HFFc6 (cell line): ENCODE measurements at places on chromosomes 11 and 22. TPM values are rescaled to one million over a fixed set of nuclear protein-coding genes. Genes with fewer than 3 reads are reported as not detected.
A peak's percentile ranks its signal among the peaks of the same experiment; 100 is the strongest.

The MMP27 gene
- not detected in 3 replicates for total RNA-seq

- H3K27me3 ChIP-seq = peaks cover 6% of the 10 kb centered on the region; the same call in 1 of the 2 replicates
- DNase-seq = no peak
Observed at GRCh38 chr11:8058216-8058615, 22.8 kb upstream of the TUB start.

DNA sequence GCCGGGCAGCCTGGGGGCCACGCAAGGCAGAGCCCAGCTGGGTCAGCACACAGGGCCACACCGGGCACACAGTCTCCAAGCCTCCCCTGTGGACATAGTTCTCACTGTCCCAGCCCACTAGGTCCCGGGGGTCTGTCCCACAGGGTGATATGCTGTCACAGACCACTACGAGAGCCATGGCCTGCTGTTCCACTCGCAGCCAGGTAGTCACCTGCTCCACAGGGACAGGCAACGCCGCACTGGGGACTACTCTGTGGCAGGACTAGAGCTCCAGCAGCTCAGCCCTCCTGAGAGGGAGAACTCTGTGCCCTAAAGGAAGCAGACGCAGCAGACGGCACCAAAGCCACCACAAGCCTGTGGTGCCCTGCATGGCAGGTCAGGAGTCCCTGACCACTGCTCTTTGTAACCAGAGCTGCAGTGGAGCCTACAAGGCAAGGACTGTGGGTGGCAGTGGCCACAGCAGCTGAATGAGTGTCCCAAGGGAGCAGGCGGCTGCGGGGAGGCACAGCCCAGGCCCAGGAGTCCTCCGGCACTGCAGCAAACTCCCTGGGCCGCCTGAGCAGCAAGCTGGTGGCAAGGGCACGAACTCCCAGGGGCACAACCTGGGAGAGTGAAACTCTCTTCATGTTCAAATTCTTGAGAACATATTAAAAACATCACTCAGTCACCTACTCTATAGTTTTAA lies 171.2 kb upstream of the GRK3 start:
- no peaks in the 10 kb centered on the region for H3K36me3 ChIP-seq
- H3K27ac ChIP-seq = no peak overlapping the region
- no peak overlapping the region for H3K4me3 ChIP-seq

The HORMAD2 gene
- total RNA-seq = not detected in 3 replicates

The OR1S2 gene
- total RNA-seq = not detected in 3 replicates

The SYT13 gene
- total RNA-seq = not detected in 3 replicates

DNA sequence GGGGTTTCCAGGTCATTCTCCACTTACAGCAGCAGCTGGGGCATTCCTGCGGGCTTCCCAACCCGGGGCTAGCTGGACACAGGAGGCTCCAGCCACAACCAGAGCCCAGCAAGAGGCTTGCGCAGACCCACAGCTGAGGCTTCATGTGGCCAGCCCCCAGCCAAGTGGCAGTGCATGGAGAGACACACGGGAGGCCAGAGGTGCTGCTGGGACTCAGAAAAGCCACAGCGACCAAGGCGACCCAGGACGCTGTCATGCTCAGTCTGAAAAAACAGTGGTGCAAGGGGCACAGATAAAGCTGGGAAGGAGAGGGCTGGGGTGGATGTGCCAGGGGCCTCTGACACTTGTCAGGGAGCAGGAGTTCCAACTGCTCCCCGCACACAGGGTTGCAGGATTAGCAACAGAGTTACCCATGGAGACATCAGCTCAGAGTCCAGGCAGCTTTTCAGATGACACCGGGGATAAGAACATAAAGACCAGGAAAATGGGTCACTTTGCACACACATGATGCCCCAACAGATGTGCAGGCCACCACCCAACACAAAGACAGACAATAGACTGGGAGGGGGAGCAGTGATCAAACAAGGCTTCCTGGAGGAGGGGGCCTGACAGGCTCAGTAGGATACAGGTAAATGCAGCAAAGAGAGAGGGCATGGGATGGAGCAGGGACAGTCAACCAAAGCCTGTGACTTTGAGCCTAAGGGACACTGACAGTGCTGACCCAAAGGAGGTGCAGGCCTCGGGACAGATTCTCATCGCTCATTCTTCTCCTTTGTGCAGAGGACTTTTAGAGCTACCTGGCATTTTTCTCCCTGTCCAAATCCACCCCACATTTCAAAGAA lies 6.9 kb upstream of the NEAT1 start:
- peaks cover 9% of the 10 kb centered on the region for H3K27me3 ChIP-seq
- H3K4me3 ChIP-seq = peak overlapping the region; percentile 69

GRCh38 chr11:59891781-59892181 lies 13.2 kb downstream of the OOSP3 start:
- H3K4me1 ChIP-seq = no peaks in the 10 kb centered on the region
- no peak overlapping the region for H3K27ac ChIP-seq
- H3K4me3 ChIP-seq = no peak overlapping the region
- H3K27me3 ChIP-seq = peaks cover 2% of the 10 kb centered on the region; the same call in 1 of the 2 replicates
- no peaks in the 10 kb centered on the region for H3K36me3 ChIP-seq
- no peak for DNase-seq

GRCh38 chr11:111091321-111091938 lies 154.1 kb upstream of the POU2AF2 start:
- no peaks in the 10 kb centered on the region; the same call in 1 of the 2 replicates for H3K27me3 ChIP-seq
- no peaks in the 10 kb centered on the region for H3K36me3 ChIP-seq
- no peak overlapping the region for H3K4me3 ChIP-seq

GRCh38 chr11:77299528-77299993 lies 1.9 kb downstream of the GDPD4 start:
- H3K36me3 ChIP-seq = no peaks in the 10 kb centered on the region; the same call in 1 of the 2 replicates
- H3K27ac ChIP-seq = no peak overlapping the region
- DNase-seq = no peak
- H3K4me1 ChIP-seq = no peaks in the 10 kb centered on the region
- no peaks in the 10 kb centered on the region for H3K27me3 ChIP-seq
- no peak overlapping the region for H3K4me3 ChIP-seq

DNA sequence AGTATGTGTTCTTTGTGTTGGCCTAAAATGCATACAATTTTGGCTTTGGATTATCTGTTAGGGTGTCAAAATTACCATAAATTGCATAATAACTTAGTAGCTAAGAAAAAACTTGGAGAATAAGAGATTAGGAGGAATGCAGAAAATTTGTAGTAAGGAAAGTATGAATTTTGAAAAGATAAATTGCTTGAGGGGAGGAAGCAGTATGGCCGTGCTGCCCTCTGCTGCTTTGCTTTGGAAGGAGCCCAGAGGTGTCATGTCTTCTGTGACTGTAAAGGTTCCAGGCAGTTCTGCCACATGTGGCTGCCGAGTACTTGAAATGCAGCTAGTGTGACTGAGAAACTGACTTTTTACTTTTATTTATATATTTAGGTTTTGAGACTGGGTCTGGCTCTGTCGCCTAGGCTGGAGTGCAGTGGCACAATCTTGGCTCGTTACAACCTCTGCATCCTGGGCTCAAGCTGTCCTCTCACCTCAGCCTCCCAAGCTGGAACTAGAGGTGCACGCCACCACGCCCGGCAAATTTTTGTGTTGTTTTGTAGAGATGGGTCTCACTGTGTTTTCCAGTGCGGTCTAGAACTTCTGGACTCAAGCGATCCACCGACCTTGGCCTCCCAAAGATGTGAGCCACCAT lies 1.8 kb downstream of the ADSL start:
- peak; percentile 51 for DNase-seq
- peaks cover 21% of the 10 kb centered on the region for H3K4me1 ChIP-seq
- H3K4me3 ChIP-seq = peak overlapping the region; percentile 100
- H3K36me3 ChIP-seq = peaks cover 12% of the 10 kb centered on the region

The BIK gene
- not detected in 2 replicates for total RNA-seq

GRCh38 chr11:69317401-69318092 lies 23.6 kb downstream of the MYEOV start:
- no peaks in the 10 kb centered on the region; the same call in 1 of the 2 replicates for H3K4me1 ChIP-seq
- H3K27me3 ChIP-seq = peaks cover 2% of the 10 kb centered on the region; the same call in 1 of the 2 replicates
- no peak overlapping the region for H3K27ac ChIP-seq
- peak; percentile 17 for DNase-seq

The CBLIF gene
- not detected in 3 replicates for total RNA-seq

GRCh38 chr11:1153951-1154493 lies 3.7 kb upstream of the MUC5AC start:
- H3K4me3 ChIP-seq = no peak overlapping the region
- peak; percentile 96 for DNase-seq
- H3K4me1 ChIP-seq = peaks cover 9% of the 10 kb centered on the region
- H3K27ac ChIP-seq = peak overlapping the region; percentile 78
- H3K27me3 ChIP-seq = no peaks in the 10 kb centered on the region; the same call in 1 of the 2 replicates

DNA sequence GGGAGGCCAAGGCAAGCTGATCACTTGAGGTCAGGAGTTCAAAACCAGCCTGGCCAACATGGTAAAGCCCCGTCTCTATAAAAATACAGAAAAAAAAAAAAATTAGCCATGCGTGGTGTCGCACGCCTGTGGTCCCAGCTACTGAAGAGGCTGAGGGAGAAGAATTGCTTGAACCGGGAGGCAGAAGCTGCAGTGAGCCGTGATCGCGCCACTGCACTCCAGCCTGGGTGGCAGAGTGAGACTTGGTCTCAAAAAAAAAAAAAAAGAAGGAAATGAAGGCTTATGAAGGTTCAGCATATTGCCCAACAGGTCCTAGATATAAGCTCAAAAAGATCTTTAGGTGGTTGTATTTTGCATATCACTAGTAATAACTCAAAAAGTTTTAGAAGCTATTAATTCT lies 10.2 kb downstream of the ATL3 start:
- 0 out of 2 replicates have a peak, but pooled peaks cover 2% of the 10 kb centered on the region for H3K27me3 ChIP-seq
- peaks cover 42% of the 10 kb centered on the region for H3K4me1 ChIP-seq
- H3K4me3 ChIP-seq = no peak overlapping the region

DNA sequence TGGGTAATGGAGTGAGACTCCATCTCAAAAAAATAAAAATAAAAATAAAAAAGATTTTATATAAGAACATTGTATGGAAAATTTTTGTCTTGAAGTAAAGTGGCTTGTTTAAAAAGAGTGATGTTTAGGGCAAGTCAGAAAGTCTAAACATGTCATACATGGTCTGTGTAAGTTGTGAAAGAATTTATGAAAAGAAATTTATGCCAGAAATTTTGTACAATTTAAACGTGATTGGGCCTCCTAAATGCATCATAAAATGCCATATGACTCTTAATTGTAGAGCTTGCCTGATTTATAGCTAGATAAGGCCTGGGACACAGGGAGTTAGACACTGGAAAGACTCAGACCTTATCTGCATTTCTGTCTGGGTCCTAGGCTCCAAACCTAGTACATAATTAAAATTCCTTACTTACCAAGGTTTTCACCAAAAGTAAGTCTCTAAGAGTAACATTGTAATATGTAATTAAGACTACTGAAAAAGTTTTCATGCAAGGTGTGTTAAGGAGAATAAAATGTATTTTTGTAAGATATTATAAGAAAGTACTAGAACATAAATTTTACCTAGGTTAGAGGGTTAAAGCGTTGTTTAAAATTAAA lies 110.5 kb downstream of the AASDHPPT start:
- no peak for DNase-seq
- H3K36me3 ChIP-seq = no peaks in the 10 kb centered on the region
- H3K4me1 ChIP-seq = no peaks in the 10 kb centered on the region
- no peak overlapping the region for H3K27ac ChIP-seq
- H3K4me3 ChIP-seq = no peak overlapping the region

- no peak overlapping the region for H3K4me3 ChIP-seq
- H3K27me3 ChIP-seq = peaks cover 28% of the 10 kb centered on the region
- DNase-seq = no peak
- no peaks in the 10 kb centered on the region for H3K4me1 ChIP-seq
Observed at GRCh38 chr11:20670932-20671403, 1.6 kb downstream of the NELL1 start.

GRCh38 chr22:34903416-34903815 lies 162.5 kb upstream of the ISX start:
- H3K27ac ChIP-seq = no peak overlapping the region
- DNase-seq = no peak
- no peaks in the 10 kb centered on the region for H3K4me1 ChIP-seq
- H3K27me3 ChIP-seq = no peaks in the 10 kb centered on the region; the same call in none of the 2 replicates
- H3K4me3 ChIP-seq = no peak overlapping the region
- H3K36me3 ChIP-seq = peaks cover 6% of the 10 kb centered on the region; the same call in 1 of the 2 replicates

DNA sequence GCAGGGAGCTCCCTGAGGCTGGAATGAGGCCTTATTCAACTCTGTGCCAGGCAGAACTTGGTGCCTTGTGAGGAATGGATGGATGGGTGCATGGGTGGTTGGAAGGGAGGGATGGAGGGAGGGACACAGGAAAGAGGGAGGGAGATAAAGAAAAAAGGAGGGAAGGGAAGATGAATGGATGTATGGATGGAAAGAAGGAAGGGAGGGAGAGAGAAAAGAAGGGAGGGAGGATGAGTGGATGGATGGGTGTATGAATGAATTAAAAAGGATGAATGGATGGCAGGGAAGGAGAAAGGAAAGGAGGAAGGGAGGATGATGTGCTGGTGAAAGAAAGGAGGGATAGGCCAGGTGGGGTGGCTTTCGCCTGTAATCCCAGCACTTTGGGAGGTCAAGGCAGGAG lies 34.6 kb downstream of the KCNC1 start:
- no peaks in the 10 kb centered on the region for H3K36me3 ChIP-seq
- peaks cover 15% of the 10 kb centered on the region for H3K27me3 ChIP-seq
- H3K4me1 ChIP-seq = 0 out of 2 replicates have a peak, but pooled peaks cover 4% of the 10 kb centered on the region
- no peak overlapping the region for H3K27ac ChIP-seq
- no peak for DNase-seq

DNA sequence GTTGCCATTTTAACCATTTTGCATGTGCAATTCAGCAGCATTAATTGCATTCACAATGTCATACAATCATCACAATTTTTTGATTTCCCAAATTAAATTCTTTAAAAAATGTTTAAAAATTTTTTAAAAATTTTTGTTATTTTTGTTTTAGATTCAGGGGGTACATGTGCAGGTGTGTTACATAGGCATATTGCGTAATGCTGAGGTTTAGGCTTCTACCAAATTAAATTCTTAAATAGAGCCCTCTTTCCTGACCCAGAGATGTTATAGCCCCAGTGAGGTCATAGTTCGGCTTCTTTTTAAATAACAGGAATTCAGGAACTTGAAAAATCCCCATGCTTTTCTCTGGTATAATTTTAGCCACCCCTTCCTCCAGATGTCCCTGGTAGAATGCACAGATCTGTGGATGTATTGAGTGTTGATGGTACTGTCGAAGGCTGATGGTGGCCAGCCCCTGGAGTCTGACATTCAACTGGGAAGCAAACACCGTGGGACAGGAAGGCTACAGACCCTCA lies 11.3 kb upstream of the AMPD3 start:
- H3K27me3 ChIP-seq = no peaks in the 10 kb centered on the region
- H3K36me3 ChIP-seq = no peaks in the 10 kb centered on the region
- DNase-seq = no peak
- H3K27ac ChIP-seq = no peak overlapping the region
- no peak overlapping the region for H3K4me3 ChIP-seq

GRCh38 chr22:36546092-36546804 lies 17.3 kb upstream of the EIF3D start:
- H3K4me1 ChIP-seq = peaks cover 68% of the 10 kb centered on the region
- peaks cover 12% of the 10 kb centered on the region for H3K27me3 ChIP-seq
- peak; percentile 36 for DNase-seq
- peak overlapping the region; percentile 23; the same call in 1 of the 2 replicates for H3K4me3 ChIP-seq
